ENCODE measurements at places on chromosomes 5 and 9. TPM values are rescaled to one million over a fixed set of nuclear protein-coding genes. Genes with fewer than 3 reads are reported as not detected.

DNA sequence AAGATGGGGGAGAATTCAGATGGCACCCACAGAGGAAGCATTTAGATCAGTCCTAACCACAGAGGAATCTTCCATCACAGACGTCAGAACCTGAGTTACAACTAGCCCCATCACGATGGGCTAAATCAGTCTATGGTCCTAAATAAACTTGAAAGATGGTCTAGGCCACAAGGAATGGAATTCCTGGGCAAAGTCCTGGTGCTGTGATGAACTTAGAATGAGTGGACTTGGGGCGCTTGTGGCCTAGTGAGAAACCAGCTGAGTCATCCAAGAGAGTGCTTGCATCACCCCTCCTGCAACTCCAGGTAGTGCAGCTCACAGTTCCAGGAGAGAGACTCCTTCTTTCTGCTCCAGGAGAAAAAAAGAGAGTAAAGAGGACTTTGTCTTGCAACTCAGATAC is 722.9 kb upstream of the RGMB start:
- no peak overlapping the region for H3K4me3 ChIP-seq
- no peaks in the 10 kb centered on the region for H3K36me3 ChIP-seq
- H3K27me3 ChIP-seq = no peaks in the 10 kb centered on the region
- H3K4me1 ChIP-seq = no peaks in the 10 kb centered on the region

DNA sequence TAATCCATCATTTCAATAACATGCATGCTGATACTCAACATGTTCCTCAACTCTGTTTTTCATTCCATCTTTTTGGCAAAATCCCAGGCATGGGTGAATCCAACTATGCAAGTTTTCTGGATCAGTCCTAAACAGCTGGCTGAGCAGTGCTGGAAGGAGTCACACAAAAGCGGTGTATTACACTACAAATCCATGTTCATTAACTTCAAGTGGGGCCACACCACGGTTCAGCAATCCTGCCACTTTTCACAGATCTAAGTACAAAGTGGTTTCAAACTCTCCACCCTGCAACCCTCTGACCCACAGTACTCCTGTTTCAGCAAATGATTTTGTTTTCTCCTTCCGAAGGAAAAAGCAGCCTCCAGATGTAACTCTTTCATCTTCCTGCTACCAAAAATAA is 222.5 kb downstream of the EPB41L4A start:
- H3K27me3 ChIP-seq = no peaks in the 10 kb centered on the region
- H3K36me3 ChIP-seq = no peaks in the 10 kb centered on the region
- H3K4me3 ChIP-seq = no peak overlapping the region
- no peak overlapping the region for H3K27ac ChIP-seq

DNA sequence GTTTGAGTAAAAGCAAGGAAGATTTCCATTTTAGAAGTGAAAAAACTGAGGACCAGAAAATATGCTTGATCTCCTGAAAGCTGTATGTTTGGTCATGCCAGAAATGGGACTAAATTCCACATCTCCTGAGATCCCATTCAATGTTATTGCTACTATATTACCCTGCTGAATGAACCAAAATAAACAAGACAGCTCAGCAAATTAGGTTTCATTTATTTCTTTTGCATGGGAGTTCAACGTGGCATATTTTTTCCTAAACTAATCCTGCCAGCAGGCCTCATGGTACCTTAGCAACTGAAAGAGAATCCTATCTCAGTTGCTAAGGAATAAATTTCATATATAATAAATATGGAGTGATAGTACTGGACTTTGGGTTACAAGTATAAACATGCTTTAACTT is 101.7 kb downstream of the ADAMTSL1 start:
- no peak overlapping the region for H3K27ac ChIP-seq
- H3K27me3 ChIP-seq = no peaks in the 10 kb centered on the region
- no peaks in the 10 kb centered on the region for H3K36me3 ChIP-seq
- no peak for DNase-seq

GRCh38 chr9:73183428-73183827 is 31.8 kb downstream of the ANXA1 start:
- H3K36me3 ChIP-seq = no peaks in the 10 kb centered on the region
- no peaks in the 10 kb centered on the region for H3K4me1 ChIP-seq
- DNase-seq = no peak
- no peaks in the 10 kb centered on the region for H3K27me3 ChIP-seq
- no peak overlapping the region for H3K4me3 ChIP-seq
- H3K27ac ChIP-seq = no peak overlapping the region

- no peak for DNase-seq
- H3K36me3 ChIP-seq = no peaks in the 10 kb centered on the region
- no peaks in the 10 kb centered on the region for H3K27me3 ChIP-seq
- H3K4me1 ChIP-seq = no peaks in the 10 kb centered on the region
Measured at GRCh38 chr5:154677921-154678320, 77.3 kb upstream of the LARP1 start.

DNA sequence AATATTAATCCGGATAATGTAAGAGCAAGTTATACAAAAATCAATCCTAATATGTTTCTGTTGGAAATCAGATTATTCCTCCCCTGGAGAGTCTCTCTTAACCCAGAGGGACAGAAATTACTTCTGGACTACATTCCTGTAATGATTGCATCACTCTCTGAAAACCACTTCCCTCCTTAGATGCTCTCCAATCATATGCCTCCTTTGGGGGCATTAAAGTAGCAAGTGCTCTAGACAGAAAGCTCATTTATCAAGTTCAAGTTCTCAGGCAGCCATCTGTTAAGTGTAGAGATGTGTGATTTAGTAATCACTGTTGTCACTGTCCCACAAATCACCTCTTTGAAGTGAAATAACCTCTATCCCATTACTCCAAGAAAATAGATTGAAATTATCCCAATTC is 247.1 kb downstream of the SLCO4C1 start:
- no peaks in the 10 kb centered on the region for H3K4me1 ChIP-seq
- H3K27ac ChIP-seq = no peak overlapping the region
- DNase-seq = no peak
- H3K36me3 ChIP-seq = no peaks in the 10 kb centered on the region
- no peaks in the 10 kb centered on the region for H3K27me3 ChIP-seq

DNA sequence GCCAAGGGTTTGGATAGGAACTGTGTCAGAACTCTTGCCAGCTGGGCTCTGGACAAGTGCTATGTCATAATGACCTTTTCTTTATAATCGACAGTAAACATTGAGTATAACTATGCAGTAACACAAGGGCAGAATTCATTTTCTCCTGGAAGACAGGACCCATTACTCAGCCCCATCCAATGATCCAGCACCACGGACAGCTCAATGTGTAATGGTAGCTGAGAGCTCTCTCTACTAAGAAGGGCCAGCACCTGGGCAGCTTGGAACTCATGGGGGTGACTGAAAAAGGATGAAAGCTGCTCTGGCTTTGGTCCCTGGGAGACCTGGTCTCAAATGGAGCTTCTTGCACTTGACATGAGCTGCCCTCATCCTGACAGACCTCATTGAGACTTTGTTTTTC is 347.8 kb downstream of the TRIM32 start:
- DNase-seq = no peak
- H3K4me3 ChIP-seq = no peak overlapping the region
- H3K27ac ChIP-seq = no peak overlapping the region
- no peaks in the 10 kb centered on the region for H3K36me3 ChIP-seq
- H3K4me1 ChIP-seq = no peaks in the 10 kb centered on the region
- H3K27me3 ChIP-seq = no peaks in the 10 kb centered on the region

DNA sequence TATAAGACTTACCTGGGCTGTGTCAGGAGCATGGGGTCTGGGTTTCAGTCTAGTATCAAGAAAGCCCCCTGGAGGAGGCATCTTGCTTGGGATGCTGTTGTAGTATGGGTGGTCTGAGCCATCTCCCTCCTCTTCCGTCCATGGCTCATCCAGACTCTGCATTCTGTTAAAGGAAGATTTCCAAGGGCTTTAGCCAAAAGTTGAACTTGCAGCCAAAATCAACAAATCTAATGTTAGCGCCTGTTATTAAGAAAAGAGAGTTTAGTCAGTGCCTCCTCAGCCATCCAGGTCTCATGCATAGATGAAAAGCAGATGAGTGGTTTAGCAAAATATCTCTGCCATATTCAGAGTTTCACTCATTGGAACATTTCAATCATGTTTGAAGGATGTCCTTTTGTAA is 55.6 kb downstream of the S1PR3 start:
- no peaks in the 10 kb centered on the region for H3K36me3 ChIP-seq
- H3K27ac ChIP-seq = no peak overlapping the region
- DNase-seq = no peak
- no peak overlapping the region for H3K4me3 ChIP-seq

DNA sequence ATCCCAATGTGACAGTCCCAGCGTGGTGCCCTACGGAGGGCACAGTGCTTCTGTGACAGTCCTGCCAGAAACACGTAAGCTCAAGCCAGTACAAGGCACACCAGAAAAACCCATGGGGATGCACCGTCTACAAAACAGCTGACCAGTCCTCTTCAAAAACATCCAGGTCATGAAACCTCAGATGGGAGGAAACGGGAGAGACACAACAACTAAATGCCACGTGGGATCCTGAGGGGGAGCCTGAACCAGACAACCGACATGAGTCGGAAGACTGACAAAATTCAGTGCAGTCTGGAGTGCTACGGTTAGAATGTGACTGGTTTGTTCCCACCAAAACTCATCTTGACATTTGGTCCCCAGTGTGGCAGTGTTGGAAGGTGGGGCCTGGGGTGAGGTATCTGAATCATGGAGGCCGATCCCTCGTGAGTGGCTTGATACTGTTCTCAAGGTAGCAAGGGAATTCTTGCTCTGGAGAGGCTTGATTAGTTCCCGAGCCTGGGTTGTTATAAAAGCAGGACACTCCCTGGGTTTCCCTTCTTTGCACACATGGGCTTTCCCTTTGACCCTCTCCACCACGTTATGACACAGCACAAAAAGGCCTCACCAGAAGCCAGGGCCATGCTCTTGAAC is 55.4 kb downstream of the ADAMTS2 start:
- DNase-seq = no peak
- no peak overlapping the region for H3K27ac ChIP-seq
- H3K4me3 ChIP-seq = no peak overlapping the region

DNA sequence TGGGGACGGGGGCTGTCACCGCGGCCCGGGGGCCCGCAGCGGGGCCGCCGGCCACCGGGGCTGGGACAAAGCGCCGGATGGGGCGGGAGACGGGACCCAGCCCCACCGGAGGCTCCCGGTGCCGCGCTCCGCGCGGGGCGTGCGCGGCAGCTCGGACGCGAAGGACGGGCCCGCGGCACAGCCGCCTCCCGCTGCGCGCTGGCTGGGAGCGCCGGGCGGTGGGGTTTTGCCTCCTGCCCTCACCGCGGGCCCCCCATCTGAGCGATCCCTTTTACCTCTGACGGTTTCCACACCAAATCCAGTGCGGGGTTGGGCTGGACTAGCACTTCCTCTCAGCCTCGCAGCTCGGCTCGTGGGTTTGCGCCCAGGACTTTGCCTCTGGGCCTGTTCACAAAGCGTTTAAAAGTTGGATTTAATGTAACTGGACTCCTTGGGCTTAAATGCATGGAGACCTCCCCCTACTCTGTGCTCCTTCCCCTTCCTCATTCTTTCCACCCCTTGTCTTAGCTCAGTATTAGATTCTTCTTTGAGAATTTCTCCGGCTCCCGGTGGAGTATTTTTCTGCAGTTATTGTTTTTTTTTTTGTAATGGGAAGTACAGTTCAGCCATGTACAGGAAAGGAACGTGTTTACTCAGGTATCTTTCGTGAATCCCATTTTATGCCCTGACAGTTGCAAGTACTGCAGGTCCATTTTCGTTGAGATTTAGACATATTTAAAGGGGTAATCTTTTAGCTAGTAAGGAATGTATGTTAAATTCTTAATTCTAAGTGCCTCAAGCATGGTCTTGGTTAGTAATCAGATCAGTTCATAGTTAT is 691 bp downstream of the FCHO2 start:
- H3K4me1 ChIP-seq = no peaks in the 10 kb centered on the region
- peak overlapping the region; percentile 79 for H3K4me3 ChIP-seq
- H3K27ac ChIP-seq = peak overlapping the region; percentile 98
- no peaks in the 10 kb centered on the region for H3K36me3 ChIP-seq
- DNase-seq = peak; percentile 79
- no peaks in the 10 kb centered on the region for H3K27me3 ChIP-seq

GRCh38 chr5:142386137-142387023 is 61.6 kb upstream of the SPRY4 start:
- H3K27ac ChIP-seq = no peak overlapping the region
- H3K4me3 ChIP-seq = no peak overlapping the region
- no peaks in the 10 kb centered on the region for H3K27me3 ChIP-seq
- H3K4me1 ChIP-seq = peaks cover 25% of the 10 kb centered on the region

- DNase-seq = no peak
- H3K27ac ChIP-seq = no peak overlapping the region
- H3K4me3 ChIP-seq = no peak overlapping the region
- H3K4me1 ChIP-seq = no peaks in the 10 kb centered on the region
Measured at GRCh38 chr5:100950985-100951384, 47.9 kb upstream of the ST8SIA4 start.

DNA sequence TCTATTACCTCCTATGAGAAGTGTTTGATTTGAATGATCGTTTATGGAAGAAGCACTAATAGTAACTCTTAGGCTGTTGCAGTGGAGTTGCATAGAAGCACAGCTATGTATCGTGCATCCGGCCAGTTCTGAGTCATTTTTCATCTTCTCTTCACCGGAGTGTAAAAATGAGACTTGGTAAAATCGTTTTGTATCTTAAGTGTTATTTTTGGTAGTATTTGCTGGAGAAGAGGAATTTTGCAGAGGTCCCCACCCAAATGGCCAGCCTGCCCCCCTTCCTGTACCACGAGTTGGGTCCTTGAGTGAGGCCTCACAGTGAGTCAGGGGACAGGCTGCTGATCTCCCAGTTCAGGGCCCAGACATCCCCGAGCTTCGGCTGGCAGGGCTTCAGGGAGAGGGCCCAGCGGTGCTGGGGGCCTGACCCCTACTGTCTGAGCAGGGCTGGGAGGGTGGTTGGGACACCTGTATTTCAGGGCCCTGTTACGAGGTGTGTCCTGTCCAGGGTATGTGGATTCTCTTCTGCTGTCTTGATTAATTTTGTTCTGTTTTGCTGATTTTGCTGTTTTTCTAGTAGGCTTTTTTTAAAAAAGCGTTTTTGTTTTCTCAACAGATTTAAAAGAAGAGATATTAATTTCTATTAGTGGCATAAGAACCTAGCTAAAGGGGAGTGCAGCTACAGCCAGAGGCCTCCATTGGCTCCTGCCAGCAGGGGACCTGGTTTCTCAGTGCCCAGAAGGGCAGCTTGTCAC is 210.8 kb downstream of the TRIO start:
- no peak overlapping the region for H3K27ac ChIP-seq
- no peak overlapping the region for H3K4me3 ChIP-seq
- no peaks in the 10 kb centered on the region for H3K36me3 ChIP-seq

The HSPB3 gene
- total RNA-seq = 270 TPM

The CDC20B gene
- total RNA-seq = not detected

The C5orf22 gene
- 28.9 TPM for total RNA-seq

The TAF1L gene
- total RNA-seq = not detected

The CD72 gene
- not detected for total RNA-seq

The MAMDC4 gene
- total RNA-seq = 2.9 TPM

The SHOC1 gene
- not detected for total RNA-seq

The PDE8B gene
- total RNA-seq = 9.3 TPM

The PCDHB9 gene
- 0.99 TPM for total RNA-seq
